ENCODE measurements at places on chromosomes 6 and 20. TPM values are rescaled to one million over a fixed set of nuclear protein-coding genes. Genes with fewer than 3 reads are reported as not detected.

DNA sequence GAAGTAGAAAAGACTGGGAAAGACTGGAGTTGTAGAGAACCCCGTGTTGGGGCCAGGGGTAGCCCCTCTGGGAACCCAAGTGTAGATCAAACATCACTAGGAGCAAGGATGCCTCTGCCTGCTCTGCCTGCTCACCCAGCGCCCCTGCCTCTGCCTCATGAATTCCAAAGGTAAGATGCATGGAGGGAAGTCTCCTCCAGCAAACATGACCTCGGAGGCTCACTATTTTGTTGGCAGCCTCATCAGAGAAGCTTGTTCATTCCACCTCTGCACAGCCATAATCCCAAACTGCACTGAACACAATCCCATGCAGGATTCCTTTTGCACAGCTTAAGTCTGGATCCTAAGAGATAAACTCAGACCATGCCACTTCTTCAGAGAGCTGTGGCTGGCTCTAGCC lies 4.9 kb downstream of the FRS3 start:
- peaks cover 7% of the 10 kb centered on the region for H3K4me1 ChIP-seq
- no peak for DNase-seq
- H3K4me3 ChIP-seq = no peak overlapping the region

DNA sequence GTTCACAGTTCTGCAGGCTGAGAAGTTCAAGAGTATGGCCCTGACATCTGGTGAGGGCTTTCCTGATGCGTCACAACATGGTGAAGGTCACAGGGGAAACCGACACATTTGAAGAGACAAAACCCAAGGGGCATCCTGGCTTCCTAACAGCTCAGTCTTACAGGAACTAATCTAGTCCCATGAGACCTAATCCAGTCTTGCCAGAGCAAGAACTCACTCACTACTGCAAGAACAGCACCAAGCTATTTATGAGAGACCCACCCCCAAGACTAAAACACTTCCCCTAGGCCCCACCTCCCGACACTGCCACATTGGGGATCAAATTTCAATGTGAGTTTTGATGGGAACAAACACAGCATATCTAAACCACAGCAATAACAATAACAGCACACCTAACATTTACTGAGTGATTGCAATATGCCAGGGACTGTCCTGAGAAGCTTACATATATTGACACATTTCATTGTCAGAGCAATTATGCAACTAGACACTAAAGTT lies 46.6 kb downstream of the TPBG start:
- no peaks in the 10 kb centered on the region for H3K4me1 ChIP-seq
- no peak for DNase-seq
- no peaks in the 10 kb centered on the region for H3K36me3 ChIP-seq
- H3K4me3 ChIP-seq = no peak overlapping the region
- no peak overlapping the region for H3K27ac ChIP-seq
- no peaks in the 10 kb centered on the region for H3K27me3 ChIP-seq

DNA sequence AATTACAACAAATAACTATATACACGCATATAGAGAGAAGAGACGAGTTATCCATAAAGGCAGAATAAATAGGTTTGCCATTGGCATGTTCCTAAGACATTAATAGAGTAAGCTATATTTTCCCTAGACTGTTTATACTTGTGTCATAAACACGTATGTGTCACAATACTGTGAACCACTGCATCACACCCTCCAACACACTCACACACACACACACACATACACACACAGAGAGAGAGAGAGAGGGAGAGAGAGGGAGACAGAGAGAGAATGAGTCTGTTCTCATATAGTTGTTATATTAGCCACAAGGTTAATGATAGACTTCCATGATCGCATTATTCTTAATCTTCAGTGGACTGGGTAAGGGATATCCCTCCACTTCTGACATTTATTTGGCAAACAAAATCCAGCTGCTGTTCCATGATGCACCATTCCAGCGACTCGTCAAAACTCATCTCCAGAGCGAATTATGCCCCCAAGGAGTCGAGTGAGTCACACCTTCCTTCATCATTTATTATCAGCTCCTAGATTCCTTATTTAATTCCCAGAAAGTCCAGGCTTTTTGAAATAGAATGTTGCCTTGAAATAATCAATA lies 82.8 kb upstream of the HIVEP1 start:
- peaks cover 3% of the 10 kb centered on the region for H3K36me3 ChIP-seq
- peaks cover 4% of the 10 kb centered on the region for H3K4me1 ChIP-seq
- no peaks in the 10 kb centered on the region for H3K27me3 ChIP-seq

The SLC22A7 gene
- total RNA-seq = 0.37 TPM

DNA sequence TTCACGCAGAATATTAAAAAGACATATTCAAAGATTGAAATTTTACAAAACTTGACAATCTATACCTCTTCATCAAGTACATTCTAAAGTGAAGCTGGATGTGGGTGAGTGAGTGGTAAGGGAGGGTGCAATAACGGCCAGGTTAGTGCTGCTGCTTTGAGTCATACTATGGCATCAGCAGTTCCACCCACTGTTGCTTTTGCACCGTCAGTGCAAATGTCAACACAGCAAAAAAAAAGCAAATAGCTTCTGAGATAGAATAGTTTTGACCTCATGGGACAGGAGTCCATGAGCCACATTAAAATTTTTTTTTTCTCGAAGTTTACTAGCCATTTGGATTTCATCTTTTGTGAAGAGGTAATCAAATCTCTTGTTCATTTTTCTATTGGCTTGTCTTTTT lies 31.8 kb downstream of the PSMF1 start:
- no peak for DNase-seq
- H3K27me3 ChIP-seq = no peaks in the 10 kb centered on the region
- no peaks in the 10 kb centered on the region for H3K4me1 ChIP-seq
- peaks cover 11% of the 10 kb centered on the region for H3K36me3 ChIP-seq
- no peak overlapping the region for H3K4me3 ChIP-seq
- no peak overlapping the region for H3K27ac ChIP-seq

DNA sequence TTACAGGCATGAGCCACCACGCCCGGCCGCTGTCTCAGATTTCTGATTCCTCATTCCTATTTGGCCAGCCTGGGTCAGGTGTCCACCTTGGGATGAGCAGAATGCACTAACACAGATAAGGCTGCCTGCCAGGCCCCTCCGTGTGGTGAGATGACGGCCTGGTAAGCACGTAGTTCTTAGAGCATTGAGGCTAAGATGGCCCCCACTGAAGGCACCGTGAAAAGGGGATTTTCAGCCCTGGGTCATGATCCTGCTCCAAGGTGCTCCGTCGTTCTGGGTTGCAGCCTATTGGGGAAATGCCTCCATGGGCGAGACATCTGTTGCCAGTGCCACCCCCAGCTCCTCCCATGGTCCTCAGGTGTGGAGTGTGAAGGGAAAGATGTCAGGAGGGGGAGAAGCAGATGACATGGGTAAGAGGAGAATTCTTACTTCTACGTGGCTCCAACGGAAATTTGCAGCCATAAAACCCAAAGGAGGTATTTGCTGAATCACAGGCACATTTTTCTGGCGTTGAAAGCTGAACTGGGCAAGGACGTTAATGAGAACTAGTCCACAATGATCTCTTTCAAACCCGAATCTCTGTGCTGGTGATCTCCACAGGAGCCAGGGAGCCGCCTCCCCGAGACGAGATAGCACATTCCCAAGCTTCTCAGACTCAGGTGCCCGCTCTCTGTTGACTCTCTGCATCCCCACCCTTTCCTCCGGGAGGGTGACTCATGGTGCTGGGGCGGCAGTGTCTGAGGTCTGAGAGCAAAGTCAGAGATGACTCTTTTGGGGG lies 34.0 kb upstream of the BMP6 start:
- H3K27me3 ChIP-seq = peaks cover 4% of the 10 kb centered on the region
- no peaks in the 10 kb centered on the region for H3K36me3 ChIP-seq
- DNase-seq = no peak
- peak overlapping the region; percentile 84 for H3K27ac ChIP-seq
- H3K4me1 ChIP-seq = peaks cover 8% of the 10 kb centered on the region
- no peak overlapping the region for H3K4me3 ChIP-seq

- DNase-seq = no peak
- H3K36me3 ChIP-seq = no peaks in the 10 kb centered on the region
- H3K4me3 ChIP-seq = no peak overlapping the region
- H3K27me3 ChIP-seq = peaks cover 38% of the 10 kb centered on the region
These were observed 326.9 kb downstream of the CD83 start for GRCh38 chr6:14444295-14444972.

The MAPK13 gene
- total RNA-seq = 2.0 TPM

DNA sequence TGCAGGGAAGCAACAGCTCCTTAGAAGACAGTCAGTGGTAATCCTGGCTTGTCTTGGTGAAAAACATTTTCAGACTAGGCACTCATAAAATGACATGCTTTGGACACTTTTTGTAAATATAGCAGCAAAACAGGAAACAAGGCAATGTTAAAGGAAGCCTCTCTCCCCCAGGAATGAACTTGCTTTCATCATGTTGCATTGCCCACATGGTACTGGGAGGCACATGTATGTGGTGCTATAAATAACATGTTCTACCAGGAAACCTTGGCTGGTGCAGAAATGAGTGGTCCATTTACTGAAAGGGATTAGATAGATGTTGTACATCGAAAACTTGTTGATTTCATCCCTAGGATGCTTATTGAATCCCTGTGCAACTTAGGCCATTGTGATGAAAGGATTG lies 121.4 kb upstream of the RREB1 start:
- no peaks in the 10 kb centered on the region for H3K27me3 ChIP-seq
- H3K27ac ChIP-seq = no peak overlapping the region
- no peak for DNase-seq

The CD40 gene
- total RNA-seq = 4.2 TPM

- no peak overlapping the region for H3K4me3 ChIP-seq
- no peak for DNase-seq
- H3K27ac ChIP-seq = no peak overlapping the region
- peaks cover 9% of the 10 kb centered on the region for H3K4me1 ChIP-seq
These were observed 159.3 kb downstream of the CDKAL1 start for GRCh38 chr6:20693466-20694063.

- no peaks in the 10 kb centered on the region for H3K27me3 ChIP-seq
- no peaks in the 10 kb centered on the region for H3K4me1 ChIP-seq
- H3K36me3 ChIP-seq = no peaks in the 10 kb centered on the region
- no peak overlapping the region for H3K27ac ChIP-seq
These were observed 487.7 kb upstream of the CDH4 start for GRCh38 chr20:60764328-60764727.

GRCh38 chr6:93235775-93236174 lies 183.6 kb downstream of the EPHA7 start:
- no peak overlapping the region for H3K27ac ChIP-seq
- no peaks in the 10 kb centered on the region for H3K27me3 ChIP-seq
- peaks cover 13% of the 10 kb centered on the region for H3K4me1 ChIP-seq
- H3K36me3 ChIP-seq = peaks cover 4% of the 10 kb centered on the region

- H3K4me3 ChIP-seq = no peak overlapping the region
- no peaks in the 10 kb centered on the region for H3K36me3 ChIP-seq
- H3K27me3 ChIP-seq = no peaks in the 10 kb centered on the region
- no peak overlapping the region for H3K27ac ChIP-seq
These were observed 87.6 kb downstream of the MYLK4 start for GRCh38 chr6:2663123-2663522.

DNA sequence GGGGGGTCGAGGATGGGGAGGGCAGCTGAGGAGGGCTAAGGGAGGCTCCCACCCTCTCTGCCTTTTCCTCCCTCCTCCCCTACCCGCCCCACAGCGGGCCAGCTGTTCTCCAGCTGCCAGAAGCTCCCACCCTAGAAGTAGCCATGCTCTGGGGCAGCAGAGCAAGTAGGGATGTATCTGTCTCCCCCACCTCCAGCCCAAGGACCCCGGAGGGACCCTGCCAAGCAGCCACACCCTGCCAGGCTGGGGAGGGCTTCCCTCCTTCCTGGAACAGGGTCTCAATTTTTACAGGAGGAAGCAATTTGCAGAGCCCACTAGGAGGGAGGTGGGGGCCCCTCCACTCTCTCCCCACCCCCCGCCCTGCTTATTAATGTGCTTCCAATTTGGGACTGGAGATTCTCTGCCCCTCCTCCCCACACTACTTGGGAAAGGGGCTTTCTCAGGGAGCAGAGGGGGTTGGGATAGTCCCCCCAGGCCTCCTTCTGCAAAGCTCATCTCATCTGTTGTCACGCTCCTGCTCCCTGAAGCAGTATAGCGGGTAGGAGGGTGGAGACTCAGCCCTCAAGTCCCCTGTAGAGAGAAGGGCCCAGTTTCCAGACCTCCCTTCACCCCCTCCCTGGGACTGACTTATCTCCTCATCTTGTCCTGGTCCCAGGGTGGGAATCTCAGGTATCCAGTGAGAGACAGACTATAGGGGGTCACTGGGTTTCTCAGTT lies 4.5 kb downstream of the TEAD3 start:
- no peaks in the 10 kb centered on the region for H3K27me3 ChIP-seq
- DNase-seq = no peak

DNA sequence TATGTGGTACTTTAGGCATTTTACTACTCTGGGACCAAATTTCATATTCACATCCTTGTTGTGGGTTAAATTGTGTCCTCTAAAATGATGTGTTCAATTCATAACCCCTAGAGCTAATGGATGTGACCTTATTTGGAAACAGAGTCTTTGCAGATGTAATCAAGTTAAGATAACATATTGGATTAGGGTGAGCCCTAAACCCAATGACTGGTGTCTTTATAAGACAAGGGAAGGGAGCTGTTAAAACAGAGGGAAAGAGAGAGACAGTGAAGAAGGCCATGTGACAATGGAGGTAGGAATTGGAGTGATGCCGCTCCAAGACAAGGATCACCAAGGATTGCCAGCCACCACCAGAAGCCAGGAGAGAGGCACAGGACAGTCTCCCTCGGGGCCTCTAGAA lies 220.0 kb downstream of the ADGRG6 start:
- no peak for DNase-seq
- H3K4me1 ChIP-seq = no peaks in the 10 kb centered on the region
- no peak overlapping the region for H3K4me3 ChIP-seq

GRCh38 chr6:4928426-4928825 lies 75.4 kb downstream of the RPP40 start:
- H3K36me3 ChIP-seq = peaks cover 12% of the 10 kb centered on the region
- peaks cover 49% of the 10 kb centered on the region for H3K4me1 ChIP-seq
- H3K27ac ChIP-seq = no peak overlapping the region
- H3K4me3 ChIP-seq = no peak overlapping the region
- no peaks in the 10 kb centered on the region for H3K27me3 ChIP-seq

The HLA-DRB5 gene
- total RNA-seq = not detected

The CGA gene
- not detected for total RNA-seq

The VSTM2L gene
- total RNA-seq = 9.3 TPM

The PTCRA gene
- not detected for total RNA-seq

DNA sequence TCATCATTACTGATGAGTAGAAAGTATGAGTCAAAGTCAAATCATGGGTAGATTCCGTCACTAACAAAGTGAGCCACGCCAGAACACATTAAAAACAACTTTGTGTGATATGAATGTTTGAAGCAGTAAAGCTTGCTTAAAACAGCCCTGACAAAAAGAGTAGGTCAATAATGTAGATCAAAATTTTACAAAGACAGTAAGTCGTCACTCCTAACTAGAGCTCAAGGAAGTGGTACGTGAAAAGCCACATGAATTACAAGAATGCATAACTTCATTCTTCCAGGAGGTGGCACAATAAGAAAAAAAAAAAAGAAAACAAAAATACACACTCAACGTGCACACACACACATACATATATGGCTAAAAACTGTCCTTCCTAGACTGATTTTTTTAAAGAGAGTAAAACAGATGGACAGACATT lies 69.9 kb downstream of the HACE1 start:
- no peak overlapping the region for H3K27ac ChIP-seq
- no peaks in the 10 kb centered on the region for H3K27me3 ChIP-seq
- no peaks in the 10 kb centered on the region for H3K36me3 ChIP-seq
- no peak overlapping the region for H3K4me3 ChIP-seq
- DNase-seq = no peak
- H3K4me1 ChIP-seq = peaks cover 9% of the 10 kb centered on the region

The PRICKLE4 gene
- 4.1 TPM for total RNA-seq
